AG10803 (cell line): ENCODE measurements at places on chromosomes 3 and 15.

DNA sequence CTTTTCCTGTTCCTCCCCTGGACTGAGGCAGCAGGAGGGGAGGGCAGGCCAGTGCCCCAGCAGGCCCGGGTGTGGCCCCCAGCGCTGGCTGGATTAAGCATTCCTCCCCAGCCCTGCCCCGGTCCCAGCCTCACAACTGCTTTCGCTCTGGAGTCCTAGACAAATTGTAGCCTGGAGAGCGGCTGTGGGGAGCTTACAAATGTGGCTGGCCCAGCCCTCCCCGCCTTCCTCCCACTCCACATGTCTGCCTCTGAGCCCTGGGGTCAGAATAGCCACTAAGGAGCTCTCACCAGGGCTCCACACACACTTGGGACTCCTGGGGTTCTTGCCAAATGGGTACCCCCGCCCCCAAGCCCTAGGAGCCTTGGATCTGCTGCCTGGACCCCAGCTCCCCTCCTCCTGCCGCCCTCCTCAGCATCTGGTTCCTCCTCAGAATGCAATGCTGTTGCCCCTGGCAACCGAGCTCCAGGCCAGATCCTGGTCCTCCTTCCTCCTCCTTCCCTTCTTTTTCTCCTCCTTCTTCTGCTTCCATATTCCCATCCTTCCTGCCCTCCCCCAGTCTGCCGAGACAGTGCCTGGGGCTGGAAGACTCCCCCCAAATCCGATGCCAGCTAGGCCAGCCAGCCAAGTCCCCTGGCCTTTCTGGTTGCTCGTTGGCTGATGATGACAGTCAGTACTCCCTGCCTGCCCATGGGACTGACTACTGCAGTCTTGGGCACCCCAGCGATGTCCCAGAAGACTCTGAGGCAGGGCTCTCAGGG is 91.1 kb downstream of the LINGO1 start:
- peak; percentile 76 for DNase-seq

- no peak for DNase-seq
Measured at GRCh38 chr3:106819440-106819839, 557.8 kb upstream of the CCDC54 start.

DNA sequence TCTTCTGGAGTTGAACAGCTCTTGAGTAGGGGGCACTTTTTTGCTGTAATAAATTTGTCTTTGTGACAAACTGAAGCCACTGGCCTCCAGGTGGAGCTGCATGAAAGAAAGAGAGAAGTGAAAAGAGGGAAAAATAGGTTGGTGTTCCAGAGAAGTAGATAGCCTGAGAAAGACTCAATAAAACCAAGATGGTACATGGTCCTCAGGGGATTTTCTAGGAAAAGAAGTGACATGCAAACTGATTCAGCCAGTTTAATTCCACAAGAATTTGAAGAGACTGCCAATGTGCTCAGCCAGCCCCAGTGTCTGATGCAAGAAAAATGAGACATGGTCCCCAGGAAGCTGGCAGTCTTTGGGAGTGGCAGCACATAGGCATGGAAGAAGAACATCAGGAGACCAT is 152.7 kb downstream of the CD47 start:
- peak; percentile 89 for DNase-seq

DNA sequence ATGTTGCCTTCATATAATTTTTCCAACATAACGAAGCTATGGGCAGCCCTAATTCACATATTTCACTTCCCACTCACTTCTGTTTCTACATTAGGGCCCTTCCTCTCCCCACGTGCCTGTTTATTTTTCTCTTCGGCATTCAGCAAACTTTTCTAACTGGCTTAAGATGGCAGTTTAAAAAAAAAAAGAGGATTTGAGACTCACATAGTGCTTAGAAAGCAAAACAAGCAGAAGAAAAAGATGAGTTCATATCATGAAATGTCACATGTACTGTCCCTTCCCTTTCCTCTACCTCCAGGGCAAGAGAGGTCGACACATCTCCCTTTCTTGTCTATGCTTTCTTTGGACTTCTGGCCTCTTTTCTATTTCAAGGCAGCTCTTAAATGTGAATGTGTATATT is 30.6 kb downstream of the SLC49A4 start:
- DNase-seq: no peak

GRCh38 chr15:66865622-66866611 is 163.9 kb downstream of the SMAD6 start:
- no peak for DNase-seq

- no peak for DNase-seq
Measured at GRCh38 chr3:146102885-146103284, 58.1 kb downstream of the PLOD2 start.

- DNase-seq: peak; percentile 13
Measured at GRCh38 chr3:194061421-194062030, 74.4 kb upstream of the HES1 start.
